Esophagus squamous epithelium (tissue), 5 donors: ENCODE measurements at places on chromosomes 12 and 14.

- DNase-seq: no peak
These were observed at the start of gene FAM181A for GRCh38 chr14:93926873-93927799. TSS of gene FAM181A (plus strand) at chr14:93927344. CDS start at chr14:93928286, 942 bp downstream.

DNA sequence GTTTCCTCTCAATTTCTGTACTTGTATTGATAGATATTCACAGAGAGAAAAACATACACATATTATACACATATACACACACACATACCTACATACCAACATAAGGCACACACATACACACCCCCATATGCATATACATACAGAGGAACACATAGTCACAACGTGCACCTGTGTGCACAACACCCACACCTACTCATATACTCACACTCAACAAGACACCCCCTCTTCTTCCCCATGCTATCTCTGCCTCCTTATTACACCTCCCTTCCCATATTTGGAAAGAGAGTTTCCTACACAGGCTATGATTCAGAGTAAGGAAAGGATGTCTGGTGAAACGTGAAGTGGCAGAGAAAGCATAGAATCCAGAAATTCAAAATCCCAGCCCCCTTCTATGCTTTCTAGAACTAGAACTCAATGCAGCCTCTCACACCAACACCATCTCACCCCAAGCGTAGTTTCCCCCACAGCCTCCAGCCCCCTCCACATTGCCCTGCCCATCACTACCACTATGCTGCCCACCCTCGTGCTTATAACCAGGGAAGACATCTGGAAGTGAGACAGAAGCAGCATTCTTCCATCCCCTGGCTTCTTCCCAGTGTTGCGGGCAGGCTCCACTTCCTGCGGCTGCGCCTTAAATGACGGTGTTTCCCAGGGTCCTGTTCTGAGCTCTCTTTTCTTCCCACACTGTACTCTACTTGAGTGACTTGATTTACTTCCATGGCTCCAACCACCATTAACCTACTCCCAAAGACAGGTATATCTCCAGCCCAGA, 2.4 kb downstream of the RNASE8 start:
- no peak for DNase-seq

- no peak for DNase-seq
These were observed 133.2 kb downstream of the ALX1 start for GRCh38 chr12:85413266-85413665.

DNA sequence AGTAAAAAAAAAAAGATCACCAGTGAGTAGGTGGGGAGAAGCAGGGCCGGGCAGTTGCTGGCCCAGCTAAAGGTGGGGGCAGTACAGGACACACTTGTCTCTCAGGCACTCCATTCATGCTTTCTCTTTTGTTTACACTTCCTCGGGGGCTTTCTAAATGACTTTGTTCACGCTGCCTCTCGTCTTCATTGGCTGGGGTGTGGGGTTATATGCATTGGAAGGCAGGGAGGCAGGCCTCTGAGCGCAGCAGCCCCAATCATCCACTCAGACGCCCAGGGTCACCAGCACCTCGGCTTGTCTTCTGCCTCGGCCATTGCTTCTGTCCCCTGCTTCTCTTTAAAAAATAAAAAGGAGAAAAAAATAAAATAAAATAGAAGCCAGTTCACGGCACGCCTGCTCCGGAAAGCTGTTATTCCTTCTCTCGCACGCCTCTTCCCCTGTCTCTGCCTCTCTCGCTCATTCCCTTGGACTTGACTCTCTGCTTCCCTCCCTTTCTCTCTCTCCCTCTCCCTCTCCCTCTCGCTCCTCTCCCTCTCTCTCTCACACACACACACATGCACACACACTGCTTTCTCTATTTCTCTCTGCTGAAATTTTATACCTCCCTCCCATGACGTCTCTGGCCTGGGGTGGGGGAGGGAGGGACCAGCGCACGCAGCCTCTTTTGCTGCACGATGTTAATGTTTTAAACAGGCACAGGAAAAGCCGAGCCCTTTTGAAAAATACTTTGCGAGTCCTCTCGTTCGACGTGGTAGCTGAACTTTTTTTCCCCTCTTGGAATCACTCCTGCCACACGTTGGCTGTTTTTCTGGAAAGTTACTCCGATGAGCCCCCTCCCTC, at the start of gene TGFB3:
TGFB3 (minus strand) TSS at position 570 of the 840 bp plus-strand sequence. CDS start 1,102 bp downstream, outside the sequence.
- DNase-seq: no peak

DNA sequence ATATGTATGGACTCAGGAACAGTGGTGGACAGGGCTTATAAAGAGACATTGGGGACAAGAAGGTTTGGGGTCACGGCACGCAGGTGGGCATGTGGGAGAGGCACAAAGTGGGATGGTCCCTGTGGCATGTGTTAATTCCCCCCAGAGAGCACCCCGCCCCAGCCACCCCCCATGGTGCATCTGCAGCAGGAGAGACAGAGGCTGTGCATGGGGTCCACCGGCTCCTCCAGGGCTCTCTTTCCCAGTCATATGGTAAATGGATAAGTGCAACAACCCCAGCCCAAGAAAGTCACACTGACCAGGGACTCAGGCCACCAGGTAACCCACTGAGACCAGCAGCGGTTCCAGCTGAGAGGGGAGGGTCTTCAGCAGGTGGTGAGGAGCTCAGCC, 242.1 kb downstream of the BCL11B start:
- DNase-seq: no peak

DNA sequence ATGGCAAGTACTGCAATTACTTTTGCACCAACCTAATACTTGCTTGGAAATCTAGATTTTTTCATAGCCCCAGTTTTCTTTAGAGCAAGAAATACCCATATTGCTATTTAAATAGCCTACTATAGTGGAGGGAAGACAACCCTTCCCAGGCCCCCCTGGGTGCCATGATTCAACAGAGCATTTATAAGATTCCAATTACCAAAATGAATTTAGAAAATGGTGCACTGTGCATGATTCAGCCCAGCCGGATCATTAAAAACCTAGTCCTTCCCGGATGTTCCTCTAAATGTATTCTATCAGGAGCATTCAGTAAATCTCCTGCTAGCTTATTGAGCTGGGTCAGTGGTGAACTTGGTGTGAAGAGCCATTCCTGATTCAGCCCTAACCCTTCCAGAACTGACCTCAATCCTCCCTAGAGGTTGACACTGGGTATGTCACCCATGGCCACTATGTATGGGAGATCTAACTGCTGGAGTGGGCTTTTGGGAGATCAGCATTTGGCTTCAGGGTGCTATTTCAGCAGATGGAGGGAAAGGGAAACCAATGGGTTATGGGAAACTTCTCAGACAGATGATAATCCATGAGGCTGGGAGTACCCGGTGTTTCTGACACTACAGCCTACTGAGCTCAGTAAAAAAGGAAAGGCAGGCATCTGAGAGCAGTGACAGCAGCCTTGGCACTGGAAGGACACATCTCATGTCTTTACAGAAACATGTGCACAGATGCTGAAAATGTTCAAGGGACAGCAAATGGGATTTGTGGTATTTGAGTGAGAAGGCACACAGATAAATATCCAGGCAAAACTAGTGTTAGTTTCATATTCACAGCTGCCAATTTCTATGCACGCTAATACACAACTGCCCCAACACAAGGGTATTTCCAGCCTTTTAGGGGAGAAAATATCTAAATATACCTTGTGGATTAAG, 258.9 kb downstream of the DPF3 start:
- DNase-seq: no peak

- no peak for DNase-seq
These were observed 171.4 kb downstream of the RBM19 start for GRCh38 chr12:113794774-113795173.

- DNase-seq: no peak
These were observed 8.8 kb downstream of the RASSF3 start for GRCh38 chr12:64618953-64619590.

DNA sequence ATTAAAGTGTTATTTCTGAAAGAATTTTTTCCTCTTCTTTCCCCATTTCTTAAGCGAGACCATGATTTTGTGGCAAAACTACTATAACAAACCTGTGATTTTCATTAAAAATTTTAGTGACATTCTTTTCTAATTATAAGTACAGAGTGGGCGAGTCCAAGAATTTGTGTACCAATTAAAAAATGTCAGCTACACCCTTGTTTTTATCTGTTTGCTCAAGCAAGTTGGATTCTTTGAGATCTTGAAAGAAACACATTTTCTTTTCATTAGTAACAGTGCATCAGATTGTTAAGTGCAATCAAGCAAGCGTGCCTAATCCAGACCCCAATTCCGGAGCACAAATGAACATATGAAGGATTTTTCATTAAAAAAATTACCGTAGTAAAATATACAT, 338.8 kb upstream of the DDHD1 start:
- DNase-seq: no peak

DNA sequence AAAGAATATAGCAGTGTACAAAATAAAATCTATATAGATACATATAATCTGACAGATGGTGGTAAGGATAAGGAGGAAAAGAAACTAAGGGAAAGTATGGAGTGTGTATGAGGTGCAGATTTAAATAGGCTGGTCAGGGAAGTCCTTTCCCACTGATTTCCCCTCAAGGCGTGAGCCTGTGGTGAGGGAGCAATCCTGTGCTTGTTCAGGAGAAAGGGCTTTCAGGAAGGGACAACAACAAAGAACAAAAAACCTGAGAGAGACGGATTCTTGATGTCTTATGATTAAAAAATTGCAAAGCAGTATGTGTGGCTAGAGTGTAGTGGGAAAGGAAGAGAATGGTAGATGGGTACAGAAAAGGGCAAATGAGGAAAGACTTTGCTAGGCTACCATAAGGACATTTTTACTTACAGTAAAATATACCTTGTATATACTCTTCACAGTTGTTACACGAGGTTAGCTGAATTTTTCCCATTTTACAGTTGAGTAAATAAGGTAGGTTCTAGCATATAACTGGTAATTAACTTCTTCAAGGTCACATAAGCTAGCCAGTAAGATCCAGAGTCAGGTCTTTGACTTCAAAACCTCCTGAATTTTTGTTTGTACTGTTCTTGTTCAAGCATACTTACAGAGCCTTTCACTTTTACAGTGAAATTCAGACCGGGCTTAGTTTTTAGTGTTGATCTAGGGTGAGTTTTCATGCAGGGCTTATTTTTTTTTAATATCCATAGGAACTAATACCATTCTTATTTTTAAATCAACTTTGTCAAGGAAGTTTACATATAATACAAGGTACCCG, 15.6 kb downstream of the CNOT2 start:
- no peak for DNase-seq

GRCh38 chr12:1126091-1126490, 135.1 kb downstream of the ERC1 start:
- no peak for DNase-seq

- no peak for DNase-seq
These were observed at the start of gene CD163 for GRCh38 chr12:7503686-7504415. TSS of gene CD163 (minus strand) at chr12:7503777. CDS start at chr12:7503690, 87 bp downstream.

DNA sequence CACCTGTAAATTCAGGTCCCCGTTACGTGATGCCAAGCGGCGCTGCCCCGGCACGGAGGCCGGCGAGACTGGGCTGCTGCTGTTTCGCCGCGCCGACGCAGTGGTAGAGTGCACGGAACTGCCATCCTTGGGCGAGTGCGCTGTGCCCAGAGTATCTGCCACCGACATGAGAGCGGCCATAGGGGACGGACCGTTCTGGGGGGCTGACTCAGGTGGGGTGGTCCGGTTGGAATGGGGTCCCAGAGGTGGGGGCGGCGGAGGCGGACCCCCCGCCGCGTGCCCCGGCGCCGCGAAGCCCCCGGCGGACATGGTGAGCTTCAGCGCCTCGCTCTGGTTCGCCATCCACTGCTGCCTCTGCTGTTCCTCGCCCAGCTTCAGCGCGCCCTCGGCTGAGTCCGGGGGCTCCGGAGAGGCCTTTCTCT, 2.8 kb downstream of the IRF2BPL start:
- DNase-seq: no peak

DNA sequence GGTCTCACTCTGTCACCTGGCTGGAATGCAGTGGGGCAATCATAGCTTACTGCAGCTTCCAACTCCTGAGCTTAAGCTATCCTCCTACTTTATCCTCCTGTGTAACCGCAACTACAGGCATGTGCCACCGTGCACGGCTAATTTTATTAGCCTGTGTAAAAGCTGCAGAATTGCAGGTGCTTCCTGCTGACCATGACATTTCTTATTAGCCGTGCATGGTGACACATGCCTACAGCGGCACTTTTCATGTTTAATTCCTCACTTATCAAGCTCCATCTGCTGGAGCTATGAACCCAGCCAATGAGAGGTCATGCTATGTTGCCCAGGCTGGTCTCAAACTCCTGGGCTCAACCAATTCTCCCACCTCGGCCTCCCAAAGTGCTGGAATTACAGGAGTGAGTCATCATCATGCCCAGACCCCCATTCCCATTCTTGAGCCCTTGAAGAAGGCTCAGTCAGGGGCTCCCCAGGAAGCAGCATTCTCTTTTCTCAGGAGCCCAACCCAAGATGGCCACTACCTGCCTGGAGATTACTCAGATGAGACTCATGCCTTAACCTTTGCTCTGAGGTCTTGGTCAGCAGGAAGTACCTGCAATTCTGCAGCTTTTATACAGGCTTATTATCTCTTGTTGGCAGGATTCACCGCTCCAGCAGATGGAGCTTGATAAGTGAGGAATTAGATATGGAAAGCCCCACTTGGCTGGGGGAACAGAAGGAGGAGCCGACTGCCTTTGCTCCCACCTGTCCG, 503.2 kb downstream of the MED13L start:
- no peak for DNase-seq

DNA sequence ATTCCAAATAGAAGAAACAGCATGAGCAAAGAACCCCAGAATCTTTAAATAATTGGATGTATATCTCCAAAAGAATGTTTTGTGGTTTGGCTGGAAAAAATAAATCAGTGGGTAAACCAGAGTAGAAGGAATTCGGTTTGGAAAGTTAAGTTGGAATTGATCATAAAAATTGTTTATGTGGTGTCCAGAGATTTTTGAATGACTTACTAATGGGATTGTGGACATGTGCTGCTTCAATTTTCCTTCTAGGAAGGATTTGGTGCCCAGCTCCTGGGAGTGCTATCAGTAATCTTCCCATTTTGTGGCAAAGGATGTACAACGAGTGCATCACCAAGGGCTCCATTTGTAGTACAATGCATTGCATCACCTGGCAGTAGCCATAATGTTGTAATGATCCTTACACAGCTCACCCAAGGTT, 224.8 kb downstream of the SLC16A7 start:
- DNase-seq: no peak

DNA sequence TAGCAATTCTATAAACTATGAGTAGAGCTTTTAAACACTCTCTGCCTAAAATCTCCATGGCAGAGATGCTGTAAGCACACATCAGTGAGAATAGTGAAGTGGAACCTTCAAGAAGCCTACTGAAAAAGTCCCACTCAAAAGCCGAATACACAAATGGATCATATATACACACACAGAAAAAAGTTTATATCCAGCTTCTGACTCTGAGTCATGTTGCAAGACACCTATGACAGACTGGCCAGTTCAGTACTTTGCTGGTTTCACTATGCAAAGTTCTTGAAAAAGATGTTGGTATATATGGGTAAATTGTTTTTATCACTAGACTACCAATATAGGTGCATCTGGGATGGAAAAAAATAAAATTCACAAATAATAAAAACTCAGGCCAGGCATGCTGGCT, 126.1 kb downstream of the KCNK10 start:
- no peak for DNase-seq

DNA sequence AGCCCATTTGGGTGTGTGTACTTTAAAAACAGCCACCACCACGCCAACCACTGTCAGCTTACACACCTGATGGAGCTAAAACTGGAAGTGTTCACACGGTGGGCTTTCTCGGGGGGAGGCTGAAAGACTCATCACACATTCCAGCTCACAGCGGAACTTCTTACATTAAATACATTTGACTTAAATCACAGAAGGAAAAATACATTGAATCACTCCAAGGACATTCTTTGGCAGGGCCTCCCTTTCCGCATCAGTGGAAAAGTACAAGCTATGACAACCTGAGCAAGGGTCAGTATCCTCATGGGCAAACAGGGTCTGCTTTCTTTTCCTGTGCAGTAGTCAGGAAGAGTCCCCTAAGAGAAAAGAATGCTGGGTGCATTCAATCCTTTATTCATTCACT, 31.0 kb upstream of the TC2N start:
- DNase-seq: no peak

- no peak for DNase-seq
These were observed 251.4 kb downstream of the LRIG3 start for GRCh38 chr12:58668871-58669270.
